NCI-H2029 treated with DMSO at 0.1 percent for 48 hours (cell line): ENCODE measurements at places on chromosomes 13 and 19.

DNA sequence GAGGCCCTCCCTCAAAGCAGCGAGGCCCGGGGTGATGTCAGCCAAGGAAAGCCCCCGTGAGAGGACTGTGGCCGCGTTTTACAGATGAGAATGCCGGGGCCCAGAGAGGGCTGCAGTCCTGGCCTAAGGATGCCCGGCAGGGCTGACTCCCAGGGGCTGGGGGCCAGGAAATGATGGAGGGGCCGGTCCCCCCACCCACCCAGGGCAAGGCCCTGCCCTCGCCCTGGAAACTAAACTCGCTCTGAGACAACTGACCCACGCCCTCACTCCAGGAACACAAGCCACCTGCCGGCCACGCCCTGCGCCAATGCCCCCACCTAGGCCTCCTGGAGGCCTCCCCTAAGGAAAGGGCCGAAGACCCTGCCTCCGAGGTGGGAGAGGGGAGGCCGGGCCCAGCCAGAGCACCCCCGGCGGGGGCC is 7.2 kb downstream of the ZBTB7A start:
- DNase-seq: no peak

DNA sequence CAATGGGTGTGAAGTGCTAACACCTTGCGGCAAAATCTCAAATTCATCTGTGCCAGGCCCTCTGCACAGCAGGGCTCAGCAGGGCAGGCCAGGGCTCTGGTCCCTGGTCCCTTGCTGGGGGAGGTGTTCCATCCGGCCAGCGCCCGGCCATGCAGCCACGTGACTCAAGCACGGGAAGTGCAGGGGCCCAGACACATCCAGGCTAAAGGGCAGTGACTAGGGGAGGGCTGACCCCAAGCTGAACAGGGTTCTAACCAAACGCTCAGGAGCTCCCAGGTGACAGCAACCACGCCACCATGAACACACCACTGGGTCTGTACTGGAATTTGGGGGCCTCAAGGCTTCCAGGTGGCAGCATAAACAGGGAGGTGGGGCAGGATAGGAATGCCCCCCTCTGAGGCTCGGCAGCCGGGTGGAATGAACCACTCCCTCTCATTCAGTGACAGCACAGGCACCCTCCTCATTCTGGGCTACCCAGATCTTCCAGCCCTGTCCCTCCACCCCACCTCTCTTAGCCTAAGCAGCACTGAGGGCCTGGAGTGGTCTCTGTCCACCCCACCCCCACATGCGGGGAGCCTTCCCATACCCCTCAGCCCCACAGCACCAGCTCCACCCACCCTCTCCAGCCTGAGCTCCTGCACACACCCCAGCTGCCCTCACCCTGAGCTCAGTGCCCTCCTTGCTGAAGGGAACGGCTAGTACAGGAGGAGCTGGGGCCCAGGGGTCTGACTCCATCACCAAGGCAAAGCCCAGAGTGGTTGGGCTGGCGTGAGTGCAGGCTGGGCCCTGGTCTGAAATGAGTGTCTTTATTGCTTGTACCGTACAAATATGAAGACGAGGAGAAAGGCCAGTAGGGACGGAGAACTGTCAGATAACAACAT is 5.3 kb upstream of the CCNP start:
- DNase-seq: no peak

- no peak for DNase-seq
Measured at GRCh38 chr13:30881191-30881651, 24.9 kb upstream of the MEDAG start.

DNA sequence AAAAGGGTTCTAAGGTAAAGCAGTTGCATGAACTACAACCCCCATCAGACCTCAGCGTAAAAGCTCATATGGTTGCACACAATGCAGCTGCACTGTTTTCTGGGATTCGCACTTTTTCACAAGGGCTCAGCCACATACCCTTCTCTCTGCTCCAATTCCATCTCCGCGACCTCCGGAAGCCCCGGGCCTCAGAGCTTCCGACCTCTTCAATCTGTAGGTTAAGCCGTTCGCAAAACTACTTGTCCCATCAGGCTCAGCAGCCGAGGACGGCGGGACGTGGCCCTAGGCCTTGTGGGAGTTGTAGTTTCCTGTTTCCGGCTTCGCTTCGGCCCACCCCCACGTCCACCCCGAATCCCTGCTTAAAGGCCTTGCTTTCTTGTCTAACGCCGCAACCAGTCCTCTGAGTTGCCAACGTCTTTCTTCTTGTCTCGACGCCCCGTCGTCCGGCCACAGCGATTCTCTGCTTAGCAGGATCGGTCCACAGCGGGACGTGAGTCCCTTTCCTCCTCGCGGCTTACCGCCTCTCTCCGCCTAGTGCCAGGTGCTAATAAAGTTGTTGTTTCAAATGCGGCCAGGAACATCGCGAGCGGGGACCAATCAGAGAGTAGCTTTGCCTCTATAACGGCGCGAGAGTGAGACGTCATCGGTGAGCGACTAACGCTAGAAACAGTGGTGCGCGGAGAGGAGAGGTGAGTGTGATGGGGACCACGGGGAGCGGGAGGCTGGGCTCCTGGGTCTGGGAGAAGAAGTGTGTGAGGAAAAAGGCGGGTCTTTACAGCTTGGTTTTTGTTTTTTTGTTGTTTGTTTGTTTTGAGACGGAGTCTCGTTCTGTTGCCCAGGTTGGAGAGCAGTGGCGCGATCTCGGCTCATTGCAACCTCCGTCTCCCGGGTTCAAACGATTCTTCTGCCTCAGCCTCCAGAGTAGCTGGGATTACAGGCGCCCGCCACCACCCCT is at the start of the genes PRPF31 and TFPT:
TSS of gene PRPF31 (plus strand) at position 646 of the 955 bp plus-strand sequence. CDS start 2,525 bp downstream, outside the sequence.
TSS of gene TFPT (minus strand) at position 549 of the 955 bp plus-strand sequence. CDS start at position 161, 388 bp downstream.
- peak; percentile 94 for DNase-seq

GRCh38 chr13:80361298-80361697 is 20.4 kb upstream of the SPRY2 start:
- DNase-seq: no peak
